ENCODE measurements at places on chromosomes 2 and 18. TPM values are rescaled to one million over a fixed set of nuclear protein-coding genes. Genes with fewer than 3 reads are reported as not detected.
A peak's percentile ranks its signal among the peaks of the same experiment; 100 is the strongest.

Gene TCF4
- polyA plus RNA-seq, result 22.1 TPM

GRCh38 chr2:98598781-98599428 lies 9.4 kb downstream of the COA5 start:
- no peak for DNase-seq

DNA sequence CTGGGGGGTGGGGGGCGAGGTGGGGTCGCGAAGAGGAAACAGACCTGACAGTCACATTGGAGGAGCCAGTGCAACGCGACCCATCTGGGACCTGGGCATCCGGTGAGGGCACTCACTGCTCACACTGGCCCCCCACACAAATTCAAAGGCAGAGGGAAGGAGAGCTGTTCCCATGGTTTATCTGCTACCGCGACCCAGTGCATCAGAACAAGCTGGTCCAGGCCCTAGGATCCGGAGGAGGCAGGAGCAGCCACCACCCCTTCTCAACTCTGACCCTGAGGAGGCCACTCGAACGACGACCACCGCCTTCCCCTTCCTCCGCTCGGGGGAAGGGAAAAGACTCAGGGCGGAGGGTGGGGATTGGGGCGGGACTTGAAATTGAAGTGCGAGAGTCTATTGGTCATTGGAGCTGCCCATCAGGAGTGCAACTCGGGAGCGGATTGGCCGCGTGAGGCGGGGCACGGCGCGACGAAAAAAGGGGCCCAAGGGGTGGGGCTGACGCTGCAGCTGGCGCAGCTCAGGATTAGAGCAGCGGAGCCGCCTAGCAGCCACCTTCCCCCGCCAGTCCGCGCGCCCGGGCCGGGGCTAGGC lies at the start of gene CDK5R2:
CDK5R2 (plus strand) TSS at position 526 of the 591 bp plus-strand sequence. CDS start 155 bp downstream, outside the sequence.
- DNase-seq, result peak; percentile 71

DNA sequence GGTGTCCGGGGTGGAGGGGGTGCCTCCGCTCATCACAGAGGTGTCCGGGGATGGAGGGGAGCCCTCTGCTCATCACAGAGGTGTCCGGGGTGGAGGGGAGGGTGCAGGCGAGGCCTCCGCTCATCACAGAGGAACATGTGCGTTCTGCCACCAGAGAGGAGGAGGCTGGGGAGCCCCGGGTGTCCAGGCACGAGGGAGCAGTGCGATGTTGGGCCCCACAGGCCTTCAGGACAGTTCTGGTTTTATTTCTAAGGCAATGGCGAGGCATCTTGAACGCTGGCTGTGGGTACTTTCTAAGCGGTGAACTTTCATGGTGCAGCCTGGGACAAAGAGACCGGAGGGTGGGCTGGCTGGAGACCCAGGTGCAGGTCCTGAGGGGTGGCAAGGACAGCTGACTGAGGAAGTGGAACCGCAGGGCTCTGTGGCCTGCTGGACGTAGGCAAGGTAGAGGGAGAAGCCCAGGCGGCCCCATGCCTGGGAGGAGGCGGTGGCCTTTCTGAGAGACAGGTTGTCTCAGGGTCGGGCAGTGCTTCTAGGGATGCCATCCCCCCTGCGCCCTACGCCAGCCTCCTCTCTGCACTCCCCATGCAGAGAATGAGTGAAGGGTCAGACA lies 196.6 kb upstream of the SALL3 start:
- no peak for DNase-seq

Gene PARD6G
- 0.77 TPM for polyA plus RNA-seq

Gene LAMA3
- polyA plus RNA-seq, result 1.7 TPM

DNA sequence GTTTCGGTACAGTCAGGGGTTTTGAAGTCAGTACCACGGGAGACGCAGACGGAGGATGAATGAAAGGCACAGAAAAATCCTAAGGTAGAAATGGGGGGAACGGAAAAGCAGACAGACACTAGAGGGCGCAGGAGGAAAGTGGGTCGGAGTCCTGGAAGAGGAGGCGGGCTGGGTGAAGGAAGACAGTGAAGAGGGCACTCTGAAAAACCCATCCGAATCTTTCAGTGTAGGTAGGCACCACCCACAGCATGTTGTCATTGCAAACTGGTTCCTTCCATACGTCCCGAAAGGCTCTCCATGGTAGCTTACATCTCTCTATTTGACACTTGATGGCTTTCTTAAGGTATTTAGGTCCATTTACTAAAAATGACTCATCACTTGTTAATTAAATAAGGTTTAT lies 18.5 kb upstream of the ZNF236 start:
- DNase-seq, result peak; percentile 30
